ENCODE measurements at places on chromosomes 2 and 18. TPM values are rescaled to one million over a fixed set of nuclear protein-coding genes. Genes with fewer than 3 reads are reported as not detected.

Gene MDH1B
- total RNA-seq = 0.34 TPM

Gene CD8B
- 250 TPM for total RNA-seq

Gene TMEM200C
- total RNA-seq = not detected

Gene CCDC102B
- total RNA-seq = 1.4 TPM

Gene MROH2A
- total RNA-seq = not detected

Gene EIF5B
- 94.3 TPM for total RNA-seq

Gene RNF125
- 24.3 TPM for total RNA-seq

Gene ZNF532
- total RNA-seq = 4.2 TPM
